ENCODE measurements at places on chromosomes 16 and 17.

GRCh38 chr17:8383143-8383822, at the start of gene RPL26:
TSS of gene RPL26 (minus strand) at chr17:8383193. CDS start at chr17:8382310, 883 bp downstream.
- peak; percentile 95 for DNase-seq

DNA sequence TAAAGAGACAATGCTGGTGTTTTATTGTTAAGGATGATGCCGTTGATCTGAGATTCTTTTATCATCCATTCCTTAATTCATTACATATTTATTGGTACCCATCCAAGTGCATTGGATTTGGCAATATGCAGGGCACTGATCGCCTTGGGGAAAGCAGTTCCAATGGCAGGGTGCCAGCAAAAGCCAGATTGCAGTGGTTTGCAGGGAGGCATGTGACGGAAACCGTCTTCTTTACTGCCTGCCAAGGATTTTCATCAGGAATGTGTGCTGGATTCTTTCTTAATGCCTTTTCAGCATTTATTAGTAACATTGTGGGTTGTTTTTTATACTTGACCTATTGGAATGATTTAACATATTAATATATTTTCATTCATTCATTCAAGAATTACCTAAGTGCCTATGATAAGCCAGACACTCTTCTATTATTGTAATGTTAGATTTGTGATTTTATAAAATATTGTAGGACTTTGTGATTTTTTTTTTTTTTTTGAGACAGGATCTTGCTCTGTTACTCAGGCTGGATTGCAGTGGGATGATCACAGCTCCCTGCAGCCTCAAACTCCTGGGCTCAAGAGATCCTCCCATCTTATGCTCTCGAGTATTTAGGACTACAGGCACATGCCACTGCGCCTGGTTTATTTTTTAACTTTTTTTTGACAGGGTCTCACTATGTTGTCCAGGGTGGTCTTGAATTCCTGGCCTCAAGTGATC, 93.4 kb upstream of the TNRC6A start:
- DNase-seq, result no peak

GRCh38 chr16:66416939-66417700, 10.0 kb upstream of the BEAN1 start:
- no peak for DNase-seq

- no peak for DNase-seq
These were observed 38.7 kb downstream of the ESRP2 start for GRCh38 chr16:68197250-68197649.

- DNase-seq, result no peak
These were observed 17.1 kb downstream of the GNA13 start for GRCh38 chr17:65039336-65039988.

- DNase-seq, result peak; percentile 4
These were observed 20.7 kb upstream of the ADCY7 start for GRCh38 chr16:50245417-50246298.

DNA sequence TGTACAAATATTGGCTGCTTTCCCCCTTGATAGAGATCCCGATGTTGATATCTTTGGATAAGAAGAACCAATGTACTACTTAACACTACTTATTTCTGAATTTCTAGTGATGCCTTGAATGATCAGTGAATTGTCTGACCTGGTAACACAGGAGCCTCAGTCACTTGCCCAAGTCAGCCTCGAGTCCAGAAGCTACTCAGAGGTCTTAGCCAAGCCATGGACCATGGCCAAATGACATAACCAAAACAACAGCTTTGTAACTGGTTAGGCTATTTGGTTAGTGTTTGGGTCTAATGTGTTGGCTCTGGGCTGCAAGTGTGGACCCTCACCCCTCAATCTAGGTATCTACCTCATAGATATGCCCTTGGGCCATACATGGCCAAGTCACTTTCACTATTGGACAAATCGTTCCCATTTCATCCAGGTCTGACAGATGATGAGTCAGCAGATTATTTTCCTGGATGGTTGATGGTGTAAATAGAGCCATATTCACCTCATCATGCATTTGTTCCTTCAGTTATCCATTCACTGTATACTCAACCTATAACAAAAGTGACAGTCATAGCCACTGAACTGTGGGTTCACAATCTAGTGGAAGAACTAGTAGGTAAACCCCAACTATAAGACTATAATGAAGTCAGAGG, 3.5 kb downstream of the RBFOX1 start:
- DNase-seq, result no peak

GRCh38 chr16:79644971-79645667, 44.6 kb upstream of the MAF start:
- DNase-seq, result no peak

DNA sequence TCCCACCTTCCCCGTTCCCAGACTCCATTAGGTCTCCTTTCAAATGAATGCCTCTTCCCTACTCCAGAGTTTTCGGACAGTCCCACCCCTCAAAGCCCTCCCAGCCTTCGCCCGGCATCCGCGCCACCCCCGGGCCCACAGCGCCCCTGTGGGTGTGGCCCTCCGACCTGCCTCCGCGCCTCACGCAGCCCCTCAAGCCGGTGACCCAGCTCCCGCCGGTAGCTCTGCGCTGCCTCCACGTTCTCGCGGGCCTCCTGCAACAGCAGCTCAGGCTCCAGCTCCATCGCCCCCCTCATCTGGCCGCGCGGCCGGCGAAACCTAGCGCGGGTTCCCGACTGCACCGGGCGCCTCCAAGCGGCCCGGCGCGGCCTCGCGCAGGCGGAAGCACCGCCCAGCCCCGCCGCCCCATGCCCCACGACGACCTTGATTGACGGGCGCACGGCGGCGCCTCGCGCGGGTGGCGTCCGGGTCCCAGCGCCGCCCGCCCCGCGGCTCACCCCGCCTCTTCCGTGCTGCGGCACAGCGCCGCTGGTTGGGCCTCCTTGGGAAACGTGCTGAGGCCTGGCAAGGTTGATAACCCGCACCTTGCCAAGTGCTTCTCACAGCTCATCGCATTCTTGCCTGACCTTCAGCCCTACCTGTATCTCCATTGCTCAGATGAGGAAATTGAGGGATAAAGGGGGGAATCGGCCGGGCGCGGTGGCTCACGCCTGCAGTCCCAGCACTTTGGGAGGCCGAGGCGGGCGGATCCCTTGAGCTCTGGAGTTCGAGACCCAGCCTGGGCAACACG, at the start of gene CRLF3:
Gene CRLF3 (minus strand): TSS at position 337 of the 790 bp plus-strand sequence. CDS start 41 bp downstream, at position 296.
- DNase-seq, result peak; percentile 75

GRCh38 chr16:2039274-2040031, 8.2 kb downstream of the NTHL1 start:
- DNase-seq, result no peak

- DNase-seq, result no peak
These were observed 4.9 kb downstream of the CCL5 start for GRCh38 chr17:35875072-35875799.

DNA sequence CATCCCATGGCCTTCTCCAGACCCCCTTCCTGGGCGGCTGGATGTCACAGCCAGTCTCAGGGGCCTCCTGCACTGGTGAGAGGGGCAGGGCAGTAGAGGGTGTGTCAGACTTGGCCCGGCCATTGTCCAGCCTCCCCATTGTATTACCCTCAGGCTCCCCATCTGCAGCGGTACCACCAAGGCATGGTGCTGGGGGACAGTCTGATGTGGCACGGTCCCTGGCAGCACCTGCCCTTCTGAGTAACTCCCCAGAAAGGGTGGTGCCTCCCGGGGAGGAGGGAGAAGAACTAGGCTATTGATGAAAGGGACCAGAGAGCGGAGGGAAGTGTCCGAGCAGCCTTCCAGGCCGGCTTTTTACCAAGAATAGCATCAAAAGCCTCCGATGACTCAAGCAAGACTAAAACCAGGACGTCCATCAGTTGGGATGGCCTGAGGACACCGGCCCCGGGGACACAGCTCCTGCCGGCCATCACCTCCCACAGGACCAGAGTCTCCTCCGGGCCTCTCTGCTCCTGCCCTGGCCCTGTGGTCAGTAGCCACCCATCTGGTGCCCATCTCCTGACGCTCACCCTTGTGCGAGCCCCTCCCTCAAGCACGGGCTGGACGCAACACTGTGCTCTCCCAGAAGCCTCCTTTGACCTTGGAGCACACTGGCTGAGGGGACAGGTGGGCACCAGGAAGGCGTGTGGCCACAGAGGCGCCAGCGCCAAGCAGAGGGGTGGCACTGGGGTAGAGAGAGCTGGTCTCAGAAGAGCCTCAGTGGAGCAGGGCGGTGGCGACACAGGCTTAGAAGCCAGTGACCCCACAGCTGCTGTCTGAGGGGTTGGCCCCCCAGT, 5.8 kb upstream of the CPNE7 start:
- no peak for DNase-seq

DNA sequence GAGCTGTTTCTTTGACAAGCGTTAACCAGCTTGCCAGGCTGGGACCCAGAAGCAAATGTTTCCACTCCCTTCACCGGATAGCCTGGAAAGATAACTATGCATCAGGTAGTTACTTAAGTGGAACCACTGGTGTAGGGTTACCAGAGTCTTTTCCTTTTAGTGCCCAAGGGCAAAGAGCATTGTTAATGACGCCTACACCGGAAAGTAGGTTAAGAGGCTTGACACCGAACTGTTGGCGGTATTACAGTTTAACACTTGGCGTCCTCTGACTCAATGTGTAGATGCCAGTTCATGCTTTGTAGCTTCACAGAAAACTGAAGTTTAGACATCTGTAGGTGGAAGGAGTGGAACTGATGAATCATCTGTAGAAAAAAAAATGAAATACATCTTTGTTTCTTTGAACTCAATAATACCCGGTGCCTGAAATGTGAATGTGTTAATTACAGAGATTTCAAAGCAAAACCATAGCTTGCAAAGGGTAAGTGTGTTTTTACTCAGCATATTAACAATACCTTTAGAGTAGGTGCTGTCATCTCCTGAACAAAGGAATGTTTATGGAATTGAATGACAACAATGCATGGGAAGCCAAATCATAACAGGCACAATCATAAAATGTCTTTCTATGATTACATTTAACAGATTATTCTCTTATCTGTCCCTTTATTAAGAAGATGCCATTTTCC, 426.7 kb upstream of the SALL1 start:
- no peak for DNase-seq

DNA sequence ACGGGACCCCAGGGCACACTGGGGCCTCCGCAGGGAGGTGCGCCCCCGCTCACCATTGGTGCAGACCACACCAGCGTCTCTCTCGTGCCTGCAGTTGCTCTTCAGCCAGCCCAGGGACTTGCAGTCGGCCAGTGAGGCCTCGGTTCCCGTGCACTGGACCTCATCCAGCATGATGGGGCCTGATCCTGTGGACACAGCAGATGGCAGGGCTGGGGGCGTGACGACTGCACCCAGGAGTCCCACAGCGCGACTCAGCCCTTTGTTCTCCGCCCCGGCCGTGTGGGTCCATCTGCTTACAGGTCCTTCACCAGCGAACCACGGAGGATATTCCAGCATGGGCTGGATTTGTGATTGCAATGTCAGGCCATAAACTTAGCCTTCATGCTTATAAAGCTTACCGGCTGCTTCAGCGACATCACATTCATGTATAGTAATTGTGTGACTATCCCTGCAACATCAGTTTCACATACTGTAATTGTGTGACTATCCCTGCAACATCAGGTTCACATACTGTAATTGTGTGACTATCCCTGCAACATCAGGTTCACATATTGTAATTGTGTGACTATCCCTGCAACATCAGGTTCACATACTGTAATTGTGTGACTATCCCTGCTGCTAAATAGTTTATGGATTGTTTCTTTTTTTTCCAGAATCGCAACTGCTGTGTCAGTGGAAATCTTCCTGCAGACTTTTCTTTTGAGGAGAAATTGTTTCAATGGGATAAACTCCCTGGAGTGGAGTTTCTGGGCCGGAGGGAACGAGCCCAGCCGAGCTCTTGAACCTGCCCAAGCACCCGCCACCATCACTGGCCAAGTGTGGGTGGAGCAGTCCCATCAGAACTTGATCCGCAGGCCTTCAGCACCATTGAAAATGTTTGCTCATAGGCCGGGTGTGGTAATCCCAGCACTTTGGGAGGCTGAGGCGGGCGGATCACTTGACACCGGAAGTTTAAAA, 4.8 kb downstream of the LGALS3BP start:
- no peak for DNase-seq

GRCh38 chr17:72206376-72206775, 85.6 kb downstream of the SOX9 start:
- DNase-seq, result no peak

DNA sequence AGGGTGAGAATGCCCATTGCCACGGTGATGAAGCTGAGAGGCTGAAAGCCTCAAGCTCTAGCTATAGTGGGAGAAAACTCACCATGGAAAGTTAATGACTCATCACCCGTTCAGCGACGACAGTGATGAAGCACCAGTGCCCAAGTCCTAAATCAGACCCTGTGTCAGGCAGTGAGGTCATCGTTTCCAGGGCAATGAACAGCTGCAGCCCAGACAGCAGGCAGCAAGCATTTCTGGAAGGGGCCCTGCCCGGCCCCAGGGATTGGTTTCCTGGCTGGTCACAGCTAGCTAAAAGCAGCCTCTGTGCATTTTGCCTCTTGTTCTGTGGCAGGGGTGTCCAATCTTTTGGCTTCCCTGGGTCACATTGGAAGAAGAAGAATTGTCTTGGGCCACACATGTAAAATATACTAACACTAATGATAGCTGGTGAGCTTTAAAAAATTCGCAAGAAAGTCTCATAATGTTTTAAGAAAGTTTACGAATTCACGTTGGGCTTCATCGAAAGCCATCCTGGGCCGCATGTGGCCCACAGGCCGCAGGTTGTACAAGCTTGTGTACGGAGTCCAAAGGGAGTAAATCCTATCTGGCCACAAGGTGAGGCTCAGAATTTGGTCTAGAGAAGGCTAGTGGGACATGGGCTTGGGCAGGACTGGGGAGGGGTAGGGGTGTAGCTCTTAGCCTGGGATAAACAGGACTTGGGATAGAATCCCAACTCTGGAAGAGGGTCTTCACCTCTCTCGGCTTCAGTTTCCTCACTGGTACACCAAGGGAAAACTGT, 40.6 kb downstream of the MIS12 start:
- DNase-seq, result peak; percentile 71

DNA sequence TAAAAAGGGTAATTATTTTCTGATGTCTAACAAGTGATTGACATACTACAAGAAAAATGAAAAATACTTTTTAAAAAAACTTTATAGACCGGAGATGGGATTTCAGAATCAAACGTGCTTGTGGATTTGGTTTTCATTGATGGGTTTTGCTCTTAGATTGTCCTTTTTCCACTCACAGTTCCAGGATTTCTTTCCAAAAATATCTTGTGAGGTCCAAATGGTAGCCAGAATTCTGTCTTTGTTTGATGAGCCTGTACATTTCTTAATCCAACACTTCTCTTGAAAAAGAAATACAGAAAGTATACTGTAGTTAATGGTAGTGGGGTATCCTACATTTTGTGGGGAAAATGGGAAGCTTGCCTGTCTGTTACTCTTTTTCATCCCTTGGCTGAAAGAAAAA, 329.3 kb downstream of the KCNJ2 start:
- DNase-seq, result no peak

DNA sequence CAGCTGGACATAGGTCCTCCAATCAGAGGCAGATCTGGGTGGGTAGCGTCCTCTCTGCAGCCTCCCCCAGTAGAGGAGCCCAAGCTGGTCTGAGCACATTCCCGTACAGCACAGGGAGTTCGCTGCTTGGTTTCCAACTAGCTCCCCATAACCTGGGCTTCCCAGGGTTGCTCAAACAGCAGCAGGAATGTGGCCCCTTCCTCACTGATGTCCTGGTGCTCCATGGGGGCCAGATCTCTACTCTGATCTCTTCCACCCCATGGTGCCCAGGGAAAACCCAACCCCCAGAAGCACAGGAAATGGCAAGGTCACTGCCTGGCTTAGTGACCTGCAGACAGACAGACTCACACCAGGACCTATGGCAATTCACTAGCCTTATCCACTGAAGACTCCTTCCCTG, 11.1 kb upstream of the MMP2 start:
- DNase-seq, result no peak

GRCh38 chr17:20053361-20053964, 44.3 kb downstream of the SPECC1 start:
- peak; percentile 4 for DNase-seq

- DNase-seq, result no peak
These were observed 2.3 kb upstream of the ACTG1 start for GRCh38 chr17:81514739-81515529.

GRCh38 chr16:31664683-31665482, 137.2 kb downstream of the AHSP start:
- no peak for DNase-seq

Measured in hippocampal formation (tissue), 2 donors.